BJ (cell line): ENCODE measurements at places on chromosomes 12 and 14. TPM values are rescaled to one million over a fixed set of nuclear protein-coding genes. Genes with fewer than 3 reads are reported as not detected.

SERPINA1 gene
- polyA plus RNA-seq, result 0.34 and 0.40 TPM in 2 replicates

NOP9 gene
- polyA plus RNA-seq, result 13.9 and 16.3 TPM in 2 replicates

PPP1R1A gene
- polyA plus RNA-seq, result not detected in 2 replicates

TMEM132C gene
- polyA plus RNA-seq, result not detected in 2 replicates

DCN gene
- polyA plus RNA-seq, result 823 and 944 TPM in 2 replicates

OR6C2 gene
- polyA plus RNA-seq, result not detected in 2 replicates

CPNE6 gene
- not detected in 2 replicates for polyA plus RNA-seq

KRT6A gene
- polyA plus RNA-seq, result not detected in 2 replicates

TSHR gene
- polyA plus RNA-seq, result not detected in 2 replicates

NEUROD4 gene
- polyA plus RNA-seq, result not detected in 2 replicates

KRT78 gene
- polyA plus RNA-seq, result not detected in 2 replicates

MYO1A gene
- 0.02 and 0.15 TPM in 2 replicates for polyA plus RNA-seq

C12orf54 gene
- polyA plus RNA-seq, result not detected in 2 replicates

PCNX4 gene
- 22.0 and 36.3 TPM in 2 replicates for polyA plus RNA-seq

EEA1 gene
- 4.9 and 11.9 TPM in 2 replicates for polyA plus RNA-seq

GLI1 gene
- 5.9 and 9.0 TPM in 2 replicates for polyA plus RNA-seq

EML5 gene
- polyA plus RNA-seq, result 1.2 and 2.6 TPM in 2 replicates

SERPINA3 gene
- polyA plus RNA-seq, result 0.70 and 0.91 TPM in 2 replicates

SLC38A4 gene
- 7.4 and 9.2 TPM in 2 replicates for polyA plus RNA-seq

SLC25A21 gene
- polyA plus RNA-seq, result 0.23 and 0.50 TPM in 2 replicates

ZC3H10 gene
- polyA plus RNA-seq, result 1.4 and 1.6 TPM in 2 replicates

PMEL gene
- polyA plus RNA-seq, result 1.2 and 1.8 TPM in 2 replicates

FBLN5 gene
- 135 and 158 TPM in 2 replicates for polyA plus RNA-seq

SIX4 gene
- polyA plus RNA-seq, result 4.7 and 7.9 TPM in 2 replicates

SOX5 gene
- polyA plus RNA-seq, result 0.13 and 0.16 TPM in 2 replicates

GZMB gene
- polyA plus RNA-seq, result not detected in 2 replicates

SLC10A1 gene
- polyA plus RNA-seq, result not detected in 2 replicates

POU6F1 gene
- polyA plus RNA-seq, result 2.5 and 4.7 TPM in 2 replicates

BTG1 gene
- 73.8 and 81.3 TPM in 2 replicates for polyA plus RNA-seq

UNC79 gene
- polyA plus RNA-seq, result 0.02 and 0.04 TPM in 2 replicates

WNT1 gene
- not detected in 2 replicates for polyA plus RNA-seq

LTB4R2 gene
- polyA plus RNA-seq, result 0.98 and 1.6 TPM in 2 replicates

AP1G2 gene
- polyA plus RNA-seq, result 33.3 and 54.5 TPM in 2 replicates

SMOC1 gene
- polyA plus RNA-seq, result not detected in 2 replicates

SPX gene
- polyA plus RNA-seq, result 0.06 and 0.12 TPM in 2 replicates

PRB3 gene
- not detected in 2 replicates for polyA plus RNA-seq

C12orf42 gene
- not detected in 2 replicates for polyA plus RNA-seq

NUP107 gene
- 23.4 and 40.1 TPM in 2 replicates for polyA plus RNA-seq

TSPAN8 gene
- not detected in 2 replicates for polyA plus RNA-seq
